ENCODE measurements at places on chromosomes 12 and 14.

DNA sequence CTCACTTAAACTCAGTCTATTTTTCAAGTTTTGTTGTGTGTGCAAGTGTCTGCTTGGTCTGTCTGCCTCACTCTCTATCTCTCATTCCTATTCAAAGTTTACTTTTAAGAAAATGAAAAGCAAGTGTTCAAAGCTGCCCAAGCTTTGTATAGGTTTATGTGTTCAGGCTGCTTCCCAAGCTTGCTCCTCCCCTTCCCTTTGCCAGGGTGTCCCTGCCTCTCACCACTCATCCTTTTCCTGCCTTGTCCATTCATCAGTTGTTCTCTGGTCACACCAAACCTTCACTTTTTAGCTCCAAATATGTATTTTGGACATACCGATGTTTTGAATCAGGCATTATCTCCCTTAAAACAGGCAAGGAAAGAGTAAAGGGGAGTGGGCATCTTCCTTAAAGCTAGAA is 41.3 kb downstream of the STK38L start:
- no peak for DNase-seq

GRCh38 chr12:11171969-11172675 is 1.1 kb downstream of the SMIM10L1 start:
- no peak for DNase-seq

DNA sequence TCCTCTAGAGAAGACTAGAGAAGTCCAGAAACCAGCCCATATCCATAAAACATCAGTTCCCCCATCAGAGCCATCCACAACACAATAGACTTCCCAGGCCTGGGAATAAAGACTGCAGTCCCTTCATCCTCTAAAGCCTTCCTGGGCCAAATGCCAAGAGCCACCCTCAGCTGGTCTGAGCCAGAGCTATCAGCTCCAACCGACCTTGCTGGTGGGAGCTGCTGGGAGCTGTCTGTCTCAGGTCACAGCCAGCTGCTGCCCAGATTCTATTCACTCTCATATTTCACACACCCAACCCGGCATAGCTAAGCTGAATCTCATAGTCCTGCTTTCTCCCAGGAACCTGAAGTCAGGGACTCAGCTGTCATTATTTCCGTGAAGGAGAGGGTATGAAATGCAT is 10.9 kb upstream of the TFCP2 start:
- DNase-seq, result no peak

DNA sequence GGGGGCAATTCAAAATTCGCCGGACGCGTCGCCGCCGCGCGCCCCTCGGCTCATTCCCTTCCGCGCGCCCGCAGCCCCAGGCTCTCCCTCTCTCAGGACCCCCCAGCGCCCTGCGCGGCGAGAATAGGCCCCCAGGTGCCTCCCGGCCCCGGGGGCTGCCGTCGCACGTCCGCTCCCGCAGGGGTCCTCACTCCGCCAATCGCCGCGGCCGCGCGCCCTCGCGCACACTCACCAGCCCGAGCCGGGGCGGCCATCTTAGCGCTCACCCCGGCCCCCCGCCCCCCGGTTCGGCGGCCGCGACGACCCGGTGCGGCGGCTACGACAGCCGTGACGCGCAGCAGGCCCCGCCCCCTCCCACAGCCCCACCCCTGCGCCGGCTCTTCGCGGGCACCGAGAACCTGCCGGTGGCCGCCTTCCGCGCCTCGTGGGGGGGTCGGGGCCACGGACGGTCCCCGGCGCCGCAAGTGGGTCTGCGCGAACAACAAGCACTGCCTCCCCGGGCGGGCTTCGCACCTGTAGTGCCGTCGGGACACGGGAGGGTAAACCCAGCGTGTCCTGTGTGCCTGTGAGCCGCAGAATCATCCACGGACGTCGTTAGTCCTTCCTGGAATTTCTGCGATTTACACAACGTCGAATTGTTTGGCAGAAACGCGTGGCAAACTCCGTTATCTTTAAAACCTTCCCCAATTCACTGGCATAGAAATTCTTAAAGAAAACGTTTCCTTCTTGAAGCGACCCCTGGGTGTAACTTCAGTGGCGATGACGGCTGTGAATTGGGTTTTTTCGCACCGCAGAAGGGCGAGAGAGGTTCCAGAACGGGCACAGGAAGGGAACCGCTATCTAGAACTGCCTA is 2.5 kb downstream of the USP44 start:
- peak; percentile 33 for DNase-seq

DNA sequence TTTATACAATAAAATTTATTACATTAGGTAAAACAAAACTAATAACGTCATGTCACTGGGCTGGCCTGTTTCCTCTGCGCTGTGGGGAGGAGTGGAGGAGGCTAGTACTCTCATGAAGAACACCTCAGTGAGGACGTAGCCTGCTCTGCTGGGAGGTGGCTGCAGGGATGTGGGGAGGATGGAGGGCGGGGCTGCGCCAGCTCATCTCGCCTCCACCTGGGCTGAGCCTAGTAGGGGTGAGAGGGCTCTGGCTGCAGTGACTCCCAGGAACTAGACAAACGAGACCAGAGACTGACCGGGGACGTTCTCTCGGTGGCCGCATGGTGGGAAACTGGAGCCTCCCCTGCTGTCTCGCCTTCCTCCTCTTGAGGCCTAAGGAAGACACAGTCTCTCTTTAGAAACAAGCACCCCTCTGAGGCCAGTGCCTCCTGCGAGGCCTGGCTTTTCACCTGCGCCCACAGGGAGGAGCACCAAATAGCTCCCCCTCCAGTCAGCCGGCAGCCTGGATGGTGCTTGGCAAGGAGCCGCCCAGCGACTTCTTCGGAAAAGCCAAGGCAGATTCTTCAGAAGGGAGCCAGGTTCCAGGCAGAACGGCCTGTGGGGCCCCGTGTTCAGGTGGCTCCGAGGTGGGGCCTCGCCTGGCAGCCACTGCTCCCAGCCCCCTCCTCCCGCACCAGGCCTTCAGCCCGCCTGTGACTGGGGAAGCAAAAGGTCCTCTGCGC is 62.4 kb downstream of the PLEKHG3 start:
- no peak for DNase-seq

- no peak for DNase-seq
Measured at GRCh38 chr12:19036673-19037357, 92.7 kb upstream of the PLEKHA5 start.

- no peak for DNase-seq
Measured at GRCh38 chr14:53510281-53510912, 357.3 kb upstream of the DDHD1 start.

DNA sequence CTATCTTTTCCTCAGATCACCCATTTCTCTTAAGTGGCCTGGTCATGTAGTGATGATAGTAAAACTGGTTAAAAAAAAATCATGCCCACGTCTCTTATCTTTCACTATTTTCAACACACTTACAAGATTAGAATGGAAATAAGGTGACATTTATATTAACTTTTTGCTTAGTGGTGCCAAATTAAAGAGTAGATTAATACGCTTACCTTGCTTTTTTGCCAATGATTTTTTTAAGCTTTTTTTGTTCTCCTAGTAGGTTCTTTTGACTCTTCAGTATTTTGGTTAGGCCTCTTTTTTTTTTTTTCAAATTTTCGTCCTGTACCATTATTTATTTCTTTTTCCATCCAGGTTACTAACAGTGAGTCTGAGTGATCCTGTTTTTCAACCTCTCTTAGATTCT is 147.9 kb downstream of the PTCSC3 start:
- DNase-seq, result no peak

- no peak for DNase-seq
Measured at GRCh38 chr12:64218597-64218996, 3.5 kb downstream of the KICS2 start.

- no peak for DNase-seq
Measured at GRCh38 chr12:70691018-70691672, 53.9 kb upstream of the PTPRB start.

GRCh38 chr14:36660736-36661505 is 739 bp upstream of the PAX9 start:
- no peak for DNase-seq

GRCh38 chr12:7161811-7162210 is 27.7 kb upstream of the PEX5 start:
- DNase-seq, result no peak

DNA sequence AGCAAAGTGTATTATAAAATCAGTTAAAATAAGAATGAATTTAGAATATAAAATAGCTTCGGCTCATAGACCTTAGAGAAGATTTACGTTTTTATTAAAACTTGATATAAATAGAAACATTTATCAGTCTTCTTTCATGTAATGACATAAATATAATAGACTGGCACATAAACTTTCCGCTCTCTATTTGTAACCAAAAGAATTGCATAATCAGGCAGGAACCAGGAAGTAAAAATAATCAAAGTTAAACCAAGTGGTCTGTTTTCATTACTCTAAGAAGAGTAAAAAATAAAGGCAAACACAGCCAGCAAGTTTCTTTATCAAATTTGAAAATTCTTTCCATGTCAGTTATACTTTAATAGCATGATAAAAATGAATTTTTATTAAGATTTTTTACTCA is 46.3 kb upstream of the ATP2A2 start:
- no peak for DNase-seq

DNA sequence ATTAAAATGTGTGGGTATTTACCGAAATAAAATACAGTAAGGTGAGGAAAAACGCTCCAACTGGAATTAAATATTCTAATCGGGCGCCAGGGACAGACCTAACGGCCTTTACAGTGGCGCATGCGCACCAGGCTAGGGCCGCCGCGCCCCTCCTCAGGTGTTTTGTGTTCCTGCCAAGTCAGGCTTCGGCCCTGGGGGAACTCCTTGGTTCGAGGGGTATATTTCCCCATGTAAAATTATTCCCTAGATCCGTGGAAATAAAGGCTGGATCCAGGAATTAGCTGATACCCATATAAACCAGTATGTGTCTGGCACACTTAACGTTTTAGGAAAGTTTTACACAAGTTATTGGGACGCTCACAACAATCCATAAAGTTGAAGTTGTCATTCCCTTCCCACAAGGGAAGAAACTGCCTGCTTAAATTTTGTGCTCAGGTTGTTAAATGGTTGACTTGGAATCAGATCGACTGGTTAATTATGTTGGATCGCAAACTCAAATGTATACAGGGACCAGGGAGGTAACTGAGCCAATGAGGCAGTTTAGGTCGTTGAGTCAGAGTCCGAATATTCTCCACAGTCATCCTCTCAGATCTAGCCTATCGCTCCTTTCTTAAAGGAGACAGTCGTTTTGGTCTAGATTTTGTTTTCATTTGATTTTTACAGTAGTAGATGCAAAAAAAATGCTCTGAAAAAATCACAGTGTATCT is 621 bp upstream of the ANAPC7 start:
- peak; percentile 62 for DNase-seq

Measured in activated CD8-positive, alpha-beta memory T cell treated with anti-CD3 and anti-CD28 coated beads for 4 hours (primary cell).